ENCODE measurements at places on chromosomes 7 and 10.

DNA sequence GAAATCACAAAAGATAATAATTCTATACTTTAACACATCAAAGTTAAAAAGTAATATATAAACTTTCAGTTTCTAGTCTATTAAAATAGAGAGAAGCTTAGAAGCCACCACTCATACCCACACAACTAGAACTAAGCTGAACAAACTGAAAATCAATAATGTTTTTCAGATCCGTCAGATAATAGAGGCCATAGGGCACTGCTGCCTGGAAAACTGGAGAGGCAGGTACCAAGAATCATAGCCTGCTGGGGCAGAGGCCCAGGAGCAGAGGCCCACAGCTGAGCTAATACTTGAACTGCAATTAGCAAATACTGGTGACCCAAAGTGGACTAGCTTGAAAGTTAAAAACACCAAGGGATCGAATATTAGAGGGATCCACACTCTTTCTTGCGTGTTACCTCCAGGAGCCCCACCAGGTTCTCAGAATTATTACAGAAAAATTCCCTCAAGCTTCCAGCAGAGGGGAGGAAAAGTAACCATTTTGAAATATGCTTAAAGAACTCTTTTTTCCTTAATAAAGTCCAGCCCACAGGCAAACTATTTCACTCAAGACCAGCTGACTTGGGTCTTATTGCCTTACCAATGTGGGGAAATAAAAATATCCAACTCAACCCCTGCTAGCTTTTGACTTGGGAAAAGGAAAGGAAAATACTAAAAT is 774.1 kb upstream of the IGFBP3 start:
- no peak for DNase-seq

DNA sequence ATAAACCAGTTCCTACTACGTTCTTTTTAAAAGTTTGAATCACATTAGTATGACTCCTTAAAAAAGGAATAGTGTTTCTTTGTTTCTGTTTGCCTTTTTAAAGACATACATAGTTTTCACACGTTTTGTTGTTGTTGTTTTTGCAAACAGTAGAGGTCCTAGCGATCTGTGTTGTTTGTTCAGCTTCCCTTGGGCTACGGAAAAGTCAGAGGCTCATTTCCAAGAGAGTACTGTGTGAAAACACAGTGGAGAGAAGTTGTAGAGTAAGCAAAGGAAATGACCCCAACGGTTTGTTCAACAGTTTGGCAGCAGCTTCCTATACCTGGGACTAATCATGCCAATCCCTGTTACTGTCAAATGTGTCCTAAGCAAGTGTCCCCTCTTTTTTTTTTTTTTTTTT is 87.1 kb upstream of the STEAP1 start:
- DNase-seq: no peak

GRCh38 chr10:58715061-58715460 is 202.4 kb downstream of the BICC1 start:
- DNase-seq: no peak

GRCh38 chr10:23406409-23406808 is 32.5 kb upstream of the OTUD1 start:
- no peak for DNase-seq

DNA sequence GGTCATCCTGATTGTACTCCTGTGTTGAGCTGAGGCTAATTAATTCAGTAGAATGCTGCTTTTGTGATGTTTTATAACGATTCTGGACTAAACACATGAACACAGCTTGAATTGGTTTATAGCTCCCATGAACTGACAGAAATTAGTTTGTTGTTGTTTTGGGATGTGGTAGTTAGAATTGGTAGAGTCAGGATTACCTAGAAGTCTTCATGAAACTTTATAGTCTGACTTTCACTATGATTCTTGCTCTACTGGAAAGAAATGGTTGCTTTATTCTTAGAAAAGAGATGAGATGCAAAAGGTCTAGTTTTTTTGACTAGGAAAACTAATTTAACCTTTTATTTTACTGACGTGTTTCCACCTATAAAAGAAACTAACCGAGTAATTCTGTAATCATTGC is 23.4 kb upstream of the TRUB1 start:
- no peak for DNase-seq

- DNase-seq: no peak
These were observed 109.9 kb downstream of the HECTD2 start for GRCh38 chr10:91519899-91520514.

GRCh38 chr7:92622030-92622429 is 31.8 kb upstream of the FAM133B start:
- no peak for DNase-seq

DNA sequence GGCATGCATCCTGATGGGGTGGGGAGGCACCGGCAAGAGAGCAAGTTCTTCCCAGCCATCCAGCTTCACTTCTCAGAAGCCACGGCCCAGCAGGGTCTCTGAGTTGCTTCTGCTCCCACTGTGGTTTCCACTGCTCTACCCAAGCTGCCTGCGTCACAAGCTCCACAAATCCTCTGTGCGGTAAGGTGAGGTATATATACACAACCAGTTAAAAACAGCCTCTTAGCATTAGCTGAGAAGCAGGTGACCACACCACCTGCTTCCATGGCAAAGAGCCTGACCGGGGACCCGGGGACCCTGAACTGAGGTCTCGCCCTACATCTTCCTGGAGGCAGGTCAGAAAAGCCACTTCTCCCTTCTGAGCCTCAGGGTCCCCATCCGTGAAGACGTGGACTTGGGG is 46.9 kb upstream of the NPFFR1 start:
- DNase-seq: no peak

Measured in stimulated activated CD4-positive, alpha-beta T cell treated with anti-CD3 and anti-CD28 coated beads, Interleukin-12 subunit alpha, Interleukin-12 subunit beta, amount 100 ng/mL, for 4 hours (primary cell).